Spinal cord (tissue), 10 donors: ENCODE measurements at places on chromosomes 16 and 17. TPM values are rescaled to one million over a fixed set of nuclear protein-coding genes. Genes with fewer than 3 reads are reported as not detected.

GRCh38 chr16:76777721-76778465, 413.1 kb upstream of the MON1B start:
- DNase-seq = no peak

DNA sequence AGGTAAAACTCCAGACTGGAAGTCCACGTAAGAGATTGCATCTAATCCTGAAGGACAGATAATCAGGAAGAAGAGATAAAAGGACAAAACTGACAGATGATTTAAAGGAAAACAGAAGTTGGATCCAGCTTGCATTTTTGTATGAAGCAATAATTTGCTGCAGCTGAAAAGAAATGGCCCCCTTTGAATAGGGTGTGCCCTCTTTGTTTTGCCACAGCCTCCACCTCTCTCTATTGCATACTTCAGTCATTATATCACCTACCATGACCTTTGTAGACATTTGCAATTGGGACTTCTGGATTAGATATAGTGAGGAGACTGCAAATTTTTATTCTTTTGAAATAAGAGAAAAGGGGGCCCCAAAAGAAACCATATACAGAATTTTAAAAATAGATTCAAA, 8.1 kb downstream of the NOG start:
- DNase-seq = no peak

GRCh38 chr16:57512296-57513001, 23.9 kb downstream of the CCDC102A start:
- DNase-seq = no peak

GRCh38 chr16:10114409-10114808, 67.8 kb downstream of the GRIN2A start:
- DNase-seq = no peak

DNA sequence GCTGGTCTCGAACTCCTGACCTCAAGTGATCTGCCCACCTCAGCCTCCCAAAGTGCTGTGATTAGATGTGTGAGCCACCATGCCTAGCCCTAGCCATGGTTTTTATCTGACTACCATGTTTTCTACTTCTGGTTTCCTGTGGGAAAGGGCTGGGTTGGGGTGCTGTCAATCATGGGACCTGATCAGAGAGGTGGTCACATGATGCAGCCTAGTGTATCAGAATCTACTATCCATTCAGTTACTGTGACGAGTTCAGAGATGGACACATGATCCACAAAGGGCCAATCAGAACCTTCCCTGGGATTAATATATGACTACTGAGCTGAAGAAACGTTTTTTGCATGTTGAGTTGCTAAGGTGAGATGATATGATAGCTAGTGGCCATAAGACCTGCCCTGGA, 59.1 kb downstream of the ABCC6 start:
- DNase-seq = no peak

DNA sequence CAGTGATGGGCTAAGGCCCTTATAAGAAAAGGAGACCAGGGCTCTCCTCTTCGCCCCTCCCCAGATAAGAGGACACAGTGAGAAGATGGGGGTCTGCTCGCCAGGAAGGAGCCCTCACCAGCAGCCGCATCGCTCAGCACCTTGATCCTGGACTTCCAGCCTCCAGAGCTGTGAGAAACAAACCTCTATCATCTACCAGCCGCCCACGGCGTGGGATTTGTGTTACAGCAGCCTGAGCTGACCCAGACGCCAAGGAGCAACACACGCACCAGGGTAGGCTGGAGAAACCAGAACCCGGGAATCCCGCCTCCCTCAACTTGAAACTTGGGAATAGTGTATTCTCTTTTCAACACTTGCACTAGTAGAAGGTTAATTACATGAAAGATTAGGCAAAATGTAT, 4.2 kb upstream of the ZG16B start:
- no peak for DNase-seq

- no peak for DNase-seq
Measured at GRCh38 chr17:56786989-56787482, 46.7 kb downstream of the C17orf67 start.

GRCh38 chr16:88943741-88944140, 33.3 kb downstream of the CBFA2T3 start:
- no peak for DNase-seq

GRCh38 chr17:1808644-1809043, 21.1 kb downstream of the SMYD4 start:
- no peak for DNase-seq

- no peak for DNase-seq
Measured at GRCh38 chr16:57253466-57253865, 8.4 kb downstream of the ARL2BP start.

DNA sequence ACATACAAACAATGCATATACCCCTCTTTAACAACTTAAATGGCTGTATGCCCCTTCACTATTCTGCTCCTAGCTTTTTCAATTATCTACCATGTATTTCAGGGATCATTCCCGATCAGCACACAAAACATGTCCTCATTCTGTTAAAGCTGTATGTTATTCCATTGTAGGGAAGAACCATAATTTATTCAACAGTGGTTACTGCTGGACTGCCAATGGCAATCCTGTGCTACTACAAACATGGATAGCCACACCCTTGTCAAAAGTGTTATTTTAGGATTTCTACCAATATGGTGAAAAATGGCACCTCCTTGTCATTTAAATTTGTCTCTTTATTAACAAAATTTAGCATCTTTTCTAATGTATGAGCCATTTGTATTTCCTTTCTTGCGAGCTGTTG, 85.1 kb upstream of the BCAR1 start:
- no peak for DNase-seq

GRCh38 chr17:22267019-22267418, 574.7 kb downstream of the KCNJ18 start:
- no peak for DNase-seq

DNA sequence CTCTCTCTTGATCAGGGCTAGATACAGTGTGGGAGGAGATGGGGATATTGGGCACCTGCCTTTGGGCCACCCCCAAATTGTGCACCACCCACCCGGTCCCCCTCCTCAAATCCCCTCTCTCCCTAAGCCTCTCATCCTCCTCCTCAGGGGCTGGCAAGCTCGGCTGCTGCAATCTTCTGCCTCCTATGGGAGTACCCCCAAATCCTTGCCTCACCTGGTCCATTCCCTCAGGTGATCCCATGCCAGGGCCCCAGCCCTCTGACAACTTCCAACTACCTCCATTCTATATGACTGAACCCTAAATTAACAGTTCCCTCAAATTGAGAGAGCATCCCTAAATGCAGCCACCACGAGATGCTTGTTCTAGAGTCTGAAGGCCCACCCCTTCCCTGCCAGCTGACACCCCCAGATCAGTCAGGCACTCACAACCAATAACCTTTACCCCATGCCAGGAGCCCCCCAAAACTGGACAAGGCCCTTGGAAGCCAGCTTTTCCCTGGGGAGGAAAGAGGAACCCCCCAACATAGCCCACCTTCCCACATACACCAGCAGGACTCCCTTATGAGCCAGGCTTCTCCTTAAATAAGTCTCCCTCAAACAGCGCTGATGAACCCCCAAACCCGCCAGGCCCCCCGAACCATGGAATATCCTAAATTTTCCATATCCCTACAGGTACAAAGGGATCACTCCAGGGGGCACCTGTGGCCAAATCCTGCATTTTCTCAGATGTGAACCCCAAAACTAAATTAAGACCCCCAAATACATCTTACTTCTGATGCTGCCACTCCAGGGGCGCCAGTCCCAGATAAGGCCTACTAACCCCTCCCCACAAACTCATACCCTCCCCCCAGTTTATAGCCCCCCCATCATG, 3.2 kb downstream of the DLG4 start:
- no peak for DNase-seq

- DNase-seq = peak; percentile 84
Measured at GRCh38 chr16:11396241-11397048, 51.2 kb downstream of the RMI2 start.

- no peak for DNase-seq
Measured at GRCh38 chr17:42055027-42055426, 4.6 kb upstream of the C17orf113 start.

DNA sequence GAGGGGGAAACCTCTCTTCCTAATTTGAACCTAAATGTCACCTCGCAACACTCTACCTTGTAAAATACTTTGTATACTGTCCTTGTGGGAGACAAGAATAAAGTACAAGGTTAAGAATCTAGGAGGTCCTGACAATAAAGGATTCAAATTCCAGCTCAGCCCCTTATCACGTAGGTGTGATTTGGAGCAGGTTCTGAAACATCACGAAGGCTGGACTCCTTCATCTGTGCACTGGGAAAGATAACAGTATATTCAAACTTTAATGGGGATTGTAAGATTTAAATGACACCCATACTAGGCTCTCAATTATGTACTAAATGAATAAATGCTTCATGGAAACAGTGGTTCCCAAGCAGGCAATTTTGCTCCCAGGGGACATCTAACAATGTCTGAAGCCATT, 2.1 kb downstream of the TXNDC11 start:
- no peak for DNase-seq

DNA sequence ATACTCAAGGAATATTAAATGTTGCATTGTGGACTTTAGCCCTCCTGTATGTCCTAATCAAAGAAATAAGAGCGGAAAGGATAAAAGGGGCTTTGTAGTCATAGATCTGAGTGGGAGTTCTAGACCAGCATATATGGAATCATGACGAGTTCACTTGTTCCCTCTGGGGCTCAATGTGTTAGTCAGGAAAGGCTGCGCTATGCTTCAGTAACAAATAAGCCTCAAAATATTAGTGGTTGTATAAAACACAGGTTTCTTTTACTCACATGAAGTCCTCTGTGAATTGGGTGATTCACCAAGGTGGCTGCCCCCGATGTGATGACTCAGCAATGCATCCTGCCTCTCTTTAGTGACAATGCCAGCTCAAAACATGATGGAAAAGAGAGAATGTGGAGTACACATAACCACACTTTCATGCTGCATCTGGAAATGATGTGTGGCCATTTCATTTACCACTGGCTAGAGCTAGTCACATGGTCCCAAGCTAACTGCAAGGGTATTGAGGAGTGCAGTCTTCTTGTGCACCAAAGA, 63.3 kb upstream of the IRX5 start:
- no peak for DNase-seq

DNA sequence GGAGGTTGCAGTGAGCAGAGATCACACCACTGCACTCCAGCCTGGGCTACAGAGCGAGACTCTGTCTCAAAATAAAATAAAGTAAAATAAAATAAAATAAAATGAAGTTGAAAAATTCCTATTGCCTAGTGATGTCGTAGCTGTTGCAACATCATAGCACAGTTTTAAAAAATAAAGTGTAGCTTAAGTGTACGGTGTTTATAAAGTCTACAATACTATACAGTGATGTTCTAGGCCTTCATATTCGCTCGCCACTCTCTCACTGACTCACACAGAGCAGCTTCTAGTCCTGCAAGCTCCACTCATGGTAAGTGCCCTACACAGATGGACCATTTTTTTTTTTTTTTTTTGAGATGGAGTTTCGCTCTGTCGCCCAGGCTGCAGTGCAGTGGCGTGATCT, 43.5 kb upstream of the MNT start:
- DNase-seq = no peak

DNA sequence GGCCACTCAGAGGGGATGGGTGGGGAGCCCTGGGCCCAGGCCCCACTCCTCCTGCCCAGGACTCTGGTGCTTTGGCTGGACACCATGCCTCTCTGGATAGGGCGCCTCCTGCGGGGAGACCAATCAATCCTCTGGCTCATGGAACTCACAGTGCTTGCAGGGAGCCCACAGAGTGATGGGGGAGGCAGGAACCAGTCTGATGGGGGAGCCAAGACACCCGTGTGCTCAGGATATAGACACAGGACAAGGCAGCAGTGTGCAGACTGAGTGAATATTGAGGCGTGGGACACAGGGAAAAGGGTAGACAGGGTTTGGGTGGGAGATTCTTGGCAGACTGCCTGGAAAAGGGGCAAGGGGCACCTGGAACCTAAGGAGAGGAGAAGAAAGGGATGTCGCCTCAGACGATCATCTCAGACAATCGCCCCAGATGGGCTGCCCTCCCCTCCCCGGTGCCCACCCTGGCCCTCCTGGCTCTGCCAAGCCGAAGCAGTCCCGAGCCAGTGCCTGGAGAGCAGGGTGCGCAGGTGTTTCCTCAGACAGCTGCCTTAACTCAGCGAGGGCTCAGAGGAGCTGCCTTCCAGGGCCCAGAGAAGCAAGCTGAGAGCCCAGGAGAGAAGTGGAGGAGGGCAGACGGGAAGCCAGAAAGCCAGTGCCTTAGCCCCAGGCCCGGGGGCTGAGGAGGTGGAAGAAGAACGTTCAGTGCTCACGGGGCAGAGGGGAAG, 37.4 kb upstream of the DLX4 start:
- no peak for DNase-seq

- DNase-seq = no peak
Measured at GRCh38 chr16:30741461-30741914, 6.7 kb upstream of the PHKG2 start.

The TRIM72 gene
- total RNA-seq = 0.22 TPM

The ZNF19 gene
- total RNA-seq = 14.1 TPM

The NPIPB6 gene
- total RNA-seq = 2.5 TPM

The GH2 gene
- not detected for total RNA-seq

The SECTM1 gene
- 3.3 TPM for total RNA-seq
